ENCODE measurements at places on chromosomes 2 and 18.

GRCh38 chr2:12341215-12341614, 375.5 kb upstream of the TRIB2 start:
- no peak for DNase-seq

- no peak for DNase-seq
Observed at GRCh38 chr2:127843677-127844076, 14.3 kb downstream of the POLR2D start.

- no peak for DNase-seq
Observed at GRCh38 chr2:236689393-236689700, 119.7 kb downstream of the ACKR3 start.

GRCh38 chr2:201180010-201180409, 2.9 kb upstream of the CASP10 start:
- DNase-seq = no peak

- no peak for DNase-seq
Observed at GRCh38 chr2:240775905-240776304, 44.1 kb downstream of the KIF1A start.

DNA sequence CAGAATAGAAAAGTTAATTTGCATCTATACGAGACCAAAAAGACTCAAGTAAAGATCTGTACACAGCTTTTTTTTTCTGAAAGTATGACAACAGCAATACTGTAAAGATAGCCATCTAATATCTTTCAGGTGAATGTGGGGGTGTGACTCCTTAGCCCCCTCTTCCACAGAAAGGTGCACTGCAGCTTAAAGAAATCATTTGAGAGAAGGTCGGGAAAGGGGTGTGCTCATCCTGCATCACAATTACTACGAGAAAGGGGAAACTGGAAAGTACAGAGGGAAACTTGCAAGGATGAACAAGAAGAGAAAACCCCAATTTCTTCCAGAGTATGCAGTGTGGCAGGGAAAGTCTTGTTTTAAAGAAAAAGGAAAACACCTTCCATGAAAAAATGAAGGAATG, 255.6 kb downstream of the CCDC178 start:
- no peak for DNase-seq

- no peak for DNase-seq
Observed at GRCh38 chr2:24280161-24280560, 80.2 kb downstream of the ITSN2 start.

DNA sequence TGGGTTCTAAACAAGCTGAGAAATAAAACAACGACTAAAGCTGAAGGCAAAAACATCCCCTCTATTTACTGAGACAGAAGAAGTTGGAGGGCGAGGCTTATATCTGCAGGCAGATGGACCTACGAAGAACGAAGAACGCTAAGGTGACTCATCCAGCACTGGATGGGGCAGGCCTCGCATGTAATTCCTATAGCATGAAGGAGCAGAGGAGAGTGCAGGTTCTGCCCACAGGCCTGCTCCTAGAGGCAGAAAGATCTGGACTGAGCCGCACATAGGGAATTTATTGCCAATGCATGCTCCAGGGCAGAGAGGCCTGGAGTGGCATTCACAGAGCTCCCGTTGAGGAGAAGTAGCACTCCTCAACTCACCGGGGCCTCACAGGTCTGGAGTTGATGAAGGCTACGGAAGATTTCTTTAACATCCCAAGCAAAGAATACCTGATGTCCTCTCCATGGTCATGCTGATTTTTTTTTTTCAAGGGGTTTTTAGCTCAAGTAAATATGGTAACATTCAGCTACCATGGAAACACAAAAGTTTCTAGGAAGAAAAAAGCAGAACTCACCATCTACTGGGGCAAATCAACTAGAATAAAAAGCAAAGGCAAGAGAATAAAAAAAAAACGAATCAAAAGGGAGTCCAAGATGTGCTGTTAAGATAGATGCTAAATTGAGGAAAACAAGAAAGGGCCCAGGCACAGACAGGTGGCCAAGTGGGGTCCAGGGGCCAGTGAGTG, 10.4 kb upstream of the METTL21A start:
- no peak for DNase-seq

- no peak for DNase-seq
Observed at GRCh38 chr2:37617119-37617892, 54.1 kb downstream of the CDC42EP3 start.

- no peak for DNase-seq
Observed at GRCh38 chr2:31319406-31320175, 85.6 kb downstream of the EHD3 start.

GRCh38 chr18:47286776-47287410, 35.4 kb upstream of the SKOR2 start:
- DNase-seq = no peak

DNA sequence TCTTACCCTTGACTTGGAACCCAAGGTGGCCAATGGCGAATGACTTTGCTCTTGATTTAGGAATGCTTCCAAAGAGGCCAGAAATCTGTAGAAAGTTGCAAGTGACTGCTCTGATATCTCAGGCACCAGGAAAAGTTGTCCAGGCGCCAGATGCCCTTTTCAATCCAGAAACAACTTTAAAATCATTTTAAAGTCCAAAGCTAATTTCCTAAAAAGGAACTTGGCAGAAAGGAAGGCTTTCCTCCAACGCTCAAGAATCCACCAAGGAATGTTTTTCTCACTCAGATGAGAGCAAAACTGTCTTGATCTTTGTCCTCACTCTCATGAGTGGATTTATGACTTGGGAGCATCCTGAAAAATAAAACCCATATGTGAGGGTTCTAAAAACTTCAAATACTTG, 5.3 kb downstream of the NGEF start:
- no peak for DNase-seq

DNA sequence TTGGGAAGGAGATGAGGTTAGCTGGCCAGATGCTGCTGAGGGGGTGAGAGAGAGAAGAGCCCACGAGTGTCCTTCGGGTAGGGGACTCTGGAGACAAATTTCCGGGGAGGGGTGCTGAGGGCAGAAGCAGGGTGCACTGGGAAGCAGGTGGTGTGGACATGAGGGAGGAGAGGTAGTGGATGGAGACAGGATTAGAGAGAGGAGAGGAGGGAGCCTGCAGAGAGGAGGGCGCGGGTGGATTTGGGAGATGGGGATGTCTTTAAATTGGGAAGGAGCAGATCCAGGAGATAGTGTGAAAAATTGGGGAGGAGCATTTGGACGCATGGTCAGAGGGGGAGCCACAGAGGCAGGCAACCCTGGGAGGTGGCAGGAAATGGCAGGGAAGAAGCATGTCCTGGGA, 154.7 kb downstream of the DYSF start:
- no peak for DNase-seq

- DNase-seq = no peak
Observed at GRCh38 chr2:83630351-83630750, 828.7 kb downstream of the SUCLG1 start.

GRCh38 chr2:83055376-83056010, 1403.6 kb downstream of the SUCLG1 start:
- DNase-seq = no peak

- no peak for DNase-seq
Observed at GRCh38 chr18:42821492-42821891, 294.0 kb downstream of the RIT2 start.

DNA sequence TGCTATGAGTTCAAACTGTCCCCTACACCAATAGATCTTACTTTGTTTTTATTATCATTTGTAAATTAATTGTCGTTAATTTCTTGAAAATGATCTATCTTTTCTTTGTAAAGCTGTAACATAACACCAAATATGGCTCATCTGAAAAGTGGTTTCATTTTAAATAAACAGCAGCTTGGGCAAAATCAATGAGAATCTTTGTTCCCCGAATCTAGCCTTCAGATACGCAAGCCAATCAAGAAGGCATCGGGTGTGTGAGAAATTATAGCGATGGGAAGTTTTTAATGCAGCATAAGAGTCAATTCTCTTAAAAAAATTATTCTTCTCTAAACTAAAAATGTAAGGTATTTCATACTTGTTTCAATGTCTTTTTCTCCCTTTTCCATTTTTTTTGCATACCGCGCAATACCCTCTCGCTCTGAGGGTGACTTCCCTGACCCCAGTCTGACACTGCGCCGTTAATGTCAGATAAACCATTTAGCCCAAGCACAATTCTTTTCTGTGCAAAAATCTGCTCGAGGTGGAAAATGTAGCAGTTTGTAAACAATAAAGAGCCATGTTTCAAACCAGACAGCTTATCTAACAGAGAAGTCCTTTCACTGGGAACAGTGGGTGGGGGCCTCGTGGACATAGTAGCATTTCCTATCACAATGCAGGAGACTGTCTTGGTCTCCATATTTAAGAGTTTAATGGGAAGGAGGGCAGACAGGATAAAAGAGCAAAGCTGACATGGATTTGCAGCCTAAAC, 129.4 kb downstream of the TCF4 start:
- no peak for DNase-seq

DNA sequence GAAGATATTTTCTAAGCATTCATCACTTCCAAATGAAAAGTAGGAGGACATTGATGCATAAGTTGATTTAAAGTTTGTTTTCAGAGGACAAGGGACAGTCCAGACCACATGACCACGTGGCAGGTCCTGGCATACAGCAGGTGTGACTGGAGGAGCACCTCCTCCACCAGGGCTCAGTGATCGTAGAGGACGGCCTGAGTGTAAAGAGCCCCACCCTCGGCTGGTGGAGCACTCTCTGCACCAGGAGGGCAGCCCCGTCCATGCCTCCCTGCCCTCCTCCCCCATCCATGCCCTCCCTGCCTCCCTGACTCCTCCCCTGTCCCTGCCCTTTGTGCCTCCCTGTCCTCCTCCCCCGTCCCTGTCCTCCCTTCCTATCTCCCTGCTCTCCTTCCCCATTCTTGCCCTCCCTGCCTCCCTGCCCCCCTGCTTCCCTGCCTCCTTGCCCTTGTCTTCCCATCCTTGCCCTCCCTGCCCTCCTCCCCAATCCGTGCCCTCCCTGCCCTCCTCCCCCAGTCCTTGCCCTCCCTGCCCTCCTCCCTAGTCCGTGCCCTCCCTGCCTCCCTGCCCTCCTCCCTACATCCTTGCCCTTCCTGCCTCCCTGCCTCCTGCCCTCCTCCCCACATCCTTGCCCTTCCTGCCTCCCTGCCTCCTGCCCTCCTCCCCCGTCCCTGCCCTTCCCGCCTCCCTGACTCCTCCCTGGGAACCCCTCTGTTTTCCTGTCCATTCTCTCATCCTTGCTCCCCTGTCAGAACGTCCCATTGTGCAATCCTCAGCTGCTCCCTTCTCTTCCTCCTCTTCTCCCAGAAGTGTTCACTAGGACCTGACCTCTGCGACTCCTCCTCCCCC, 47.9 kb downstream of the ANKMY1 start:
- no peak for DNase-seq

- no peak for DNase-seq
Observed at GRCh38 chr2:191020742-191021381, 6.9 kb upstream of the STAT1 start.

GRCh38 chr18:13871701-13872100, 43.6 kb downstream of the MC2R start:
- DNase-seq = no peak

- no peak for DNase-seq
Observed at GRCh38 chr2:232525791-232526371, at the start of gene CHRND. Gene CHRND (plus strand): TSS chr2:232526160. CDS start chr2:232526216, 56 bp downstream.

- no peak for DNase-seq
Observed at GRCh38 chr18:36624451-36625167, 204.2 kb downstream of the TPGS2 start.

GRCh38 chr2:189083106-189083505, 96.5 kb downstream of the COL5A2 start:
- no peak for DNase-seq

- DNase-seq = no peak
Observed at GRCh38 chr2:173134703-173135102, 59.1 kb downstream of the MAP3K20 start.

DNA sequence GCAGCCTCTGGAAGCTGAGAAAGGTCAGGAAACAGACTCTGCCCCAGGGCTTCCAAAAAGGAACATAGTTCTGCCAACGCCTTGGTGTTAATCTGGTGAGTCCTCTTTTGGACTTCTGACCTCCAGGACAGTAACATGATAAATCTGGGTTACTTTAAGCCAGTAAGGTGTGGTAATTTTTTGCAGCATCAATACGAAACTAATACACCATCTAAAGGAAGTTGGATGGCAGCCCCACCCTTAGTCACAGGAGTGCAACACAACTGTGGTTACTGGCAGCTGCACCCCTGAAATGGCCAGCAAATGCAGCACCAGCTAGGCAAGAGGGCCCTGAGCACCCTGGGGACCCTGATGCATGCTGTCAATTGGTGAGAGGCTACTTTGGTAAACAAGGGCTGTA, 25.8 kb downstream of the CREG2 start:
- DNase-seq = no peak

DNA sequence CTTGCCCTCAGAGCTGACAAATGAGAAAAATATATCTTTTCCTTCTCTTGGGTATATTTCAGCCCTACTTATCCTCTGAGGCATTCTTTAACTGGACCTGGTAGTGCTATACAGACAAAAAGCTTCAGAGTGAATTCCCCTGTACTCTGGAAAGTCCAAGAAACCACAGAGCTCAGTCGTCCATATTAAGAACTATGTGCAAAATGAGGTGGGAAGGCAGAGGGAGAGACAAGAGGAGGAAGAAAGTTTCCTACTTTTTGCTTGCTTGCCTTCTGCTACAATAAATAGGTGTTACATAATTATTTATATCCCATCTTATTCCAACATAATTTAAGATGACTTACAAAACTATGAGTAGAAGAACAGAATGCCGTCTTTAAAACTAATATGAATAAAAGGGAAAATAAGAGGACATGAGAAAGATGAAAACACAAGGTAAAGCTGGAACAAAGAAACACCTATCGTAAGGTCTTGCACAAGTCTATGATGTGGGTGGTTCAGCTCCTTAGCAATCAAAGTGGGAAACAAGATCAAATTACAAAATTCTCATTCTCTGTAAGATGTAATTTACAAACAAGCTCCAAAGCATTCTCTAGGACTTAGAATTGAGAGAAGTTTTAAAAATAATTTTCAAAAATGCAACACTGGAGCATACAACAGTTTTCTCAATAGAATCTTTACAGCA, 97.9 kb downstream of the BAZ2B start:
- DNase-seq = no peak

- no peak for DNase-seq
Observed at GRCh38 chr2:226063704-226064440, 664.4 kb downstream of the NYAP2 start.

- DNase-seq = no peak
Observed at GRCh38 chr2:176175709-176176607, 12.5 kb upstream of the HOXD1 start.

- no peak for DNase-seq
Observed at GRCh38 chr2:18483896-18484295, 76.6 kb downstream of the RDH14 start.

- DNase-seq = no peak
Observed at GRCh38 chr2:65901756-65902155, 469.4 kb upstream of the SPRED2 start.

DNA sequence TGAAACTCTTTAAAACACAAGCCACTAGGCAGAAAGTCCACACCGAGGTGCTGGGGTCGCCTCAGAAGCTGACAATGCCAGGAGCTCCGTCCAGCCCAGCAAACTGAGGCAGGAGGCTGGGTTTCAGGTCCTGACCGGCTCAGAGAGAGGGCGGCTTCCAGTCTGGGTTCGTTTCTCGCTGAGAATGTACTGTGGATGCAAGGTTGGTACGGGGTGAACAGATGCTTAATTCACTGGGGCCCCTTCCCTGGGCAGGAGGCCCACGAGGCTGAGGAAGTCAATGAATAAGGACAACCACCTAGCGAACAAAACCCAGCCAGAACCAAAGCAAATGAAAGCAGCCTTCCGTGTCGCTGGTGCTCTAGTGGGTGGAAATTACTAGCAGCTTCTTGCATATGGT, 142.0 kb downstream of the RTP5 start:
- no peak for DNase-seq
